Trophoblast cell (in vitro differentiated cells and primary cell): ENCODE measurements at places on chromosomes 2 and 18.

DNA sequence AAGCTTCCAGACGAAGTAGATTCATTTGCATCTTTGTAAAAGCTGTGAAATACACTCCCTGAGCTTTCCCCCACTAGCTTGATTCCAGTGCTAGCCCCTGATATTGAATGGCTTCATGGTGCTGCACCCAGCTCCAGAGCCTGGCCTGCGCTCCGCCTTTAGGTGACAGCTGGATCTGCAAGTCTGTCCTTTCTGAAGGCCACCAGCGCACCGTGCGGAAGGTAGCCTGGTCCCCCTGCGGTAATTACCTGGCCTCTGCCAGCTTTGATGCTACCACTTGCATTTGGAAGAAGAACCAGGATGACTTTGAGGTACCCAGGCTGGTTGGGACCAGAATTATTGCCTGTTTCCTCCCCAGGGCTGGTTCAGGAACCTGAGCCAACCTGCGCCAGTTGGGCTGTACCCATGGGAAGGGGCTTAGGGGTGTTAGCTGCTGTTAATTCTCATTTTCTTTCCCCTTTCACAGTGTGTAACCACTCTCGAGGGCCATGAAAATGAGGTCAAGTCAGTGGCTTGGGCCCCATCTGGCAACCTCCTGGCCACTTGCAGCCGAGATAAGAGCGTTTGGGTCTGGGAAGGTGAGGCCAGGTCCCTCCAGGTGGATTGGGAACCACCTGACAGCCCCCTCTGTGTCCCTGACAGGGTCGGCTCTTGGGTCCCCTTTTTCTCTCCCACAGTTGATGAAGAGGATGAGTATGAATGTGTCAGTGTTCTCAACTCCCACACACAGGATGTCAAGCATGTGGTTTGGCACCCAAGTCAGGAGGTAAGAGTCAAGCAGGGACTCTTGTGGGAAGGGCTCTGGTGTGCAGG, 1.3 kb downstream of the CIAO1 start:
- H3K27ac ChIP-seq = no peak overlapping the region
- DNase-seq = no peak
- peaks cover 21% of the 10 kb centered on the region for H3K36me3 ChIP-seq
- H3K27me3 ChIP-seq = no peaks in the 10 kb centered on the region
- no peak overlapping the region for H3K4me3 ChIP-seq
- peaks cover 5% of the 10 kb centered on the region for H3K4me1 ChIP-seq

DNA sequence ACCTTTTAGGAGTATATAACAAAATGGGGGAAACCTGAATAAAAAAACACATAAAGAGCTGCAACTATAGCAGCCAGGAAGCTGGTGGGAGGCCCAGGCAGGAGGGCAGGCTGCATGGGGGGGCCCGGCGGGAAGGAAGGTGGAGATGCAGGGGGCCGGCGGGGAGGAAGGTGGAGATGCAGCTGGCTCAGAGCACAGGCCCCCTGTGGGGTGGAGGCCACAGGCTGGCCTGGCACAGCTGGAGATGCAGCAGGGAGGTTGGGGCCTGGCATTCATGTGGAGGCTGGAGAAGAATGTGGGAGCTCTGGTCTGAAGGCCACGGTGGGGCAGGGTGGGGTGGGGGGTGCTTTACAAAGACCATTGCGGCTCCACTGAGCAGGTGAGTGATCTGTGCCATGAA, 31.4 kb downstream of the FAM228A start:
- no peaks in the 10 kb centered on the region for H3K4me1 ChIP-seq
- no peaks in the 10 kb centered on the region for H3K27me3 ChIP-seq

GRCh38 chr18:58152216-58152615, 108.2 kb downstream of the NEDD4L start:
- no peaks in the 10 kb centered on the region for H3K36me3 ChIP-seq
- peaks cover 21% of the 10 kb centered on the region for H3K4me1 ChIP-seq
- no peaks in the 10 kb centered on the region for H3K27me3 ChIP-seq
- H3K4me3 ChIP-seq = no peak overlapping the region

GRCh38 chr2:122238006-122238559, 482.6 kb downstream of the TSN start:
- H3K4me1 ChIP-seq = no peaks in the 10 kb centered on the region
- H3K27ac ChIP-seq = no peak overlapping the region
- no peaks in the 10 kb centered on the region for H3K27me3 ChIP-seq
- no peaks in the 10 kb centered on the region for H3K36me3 ChIP-seq
- no peak overlapping the region for H3K4me3 ChIP-seq

DNA sequence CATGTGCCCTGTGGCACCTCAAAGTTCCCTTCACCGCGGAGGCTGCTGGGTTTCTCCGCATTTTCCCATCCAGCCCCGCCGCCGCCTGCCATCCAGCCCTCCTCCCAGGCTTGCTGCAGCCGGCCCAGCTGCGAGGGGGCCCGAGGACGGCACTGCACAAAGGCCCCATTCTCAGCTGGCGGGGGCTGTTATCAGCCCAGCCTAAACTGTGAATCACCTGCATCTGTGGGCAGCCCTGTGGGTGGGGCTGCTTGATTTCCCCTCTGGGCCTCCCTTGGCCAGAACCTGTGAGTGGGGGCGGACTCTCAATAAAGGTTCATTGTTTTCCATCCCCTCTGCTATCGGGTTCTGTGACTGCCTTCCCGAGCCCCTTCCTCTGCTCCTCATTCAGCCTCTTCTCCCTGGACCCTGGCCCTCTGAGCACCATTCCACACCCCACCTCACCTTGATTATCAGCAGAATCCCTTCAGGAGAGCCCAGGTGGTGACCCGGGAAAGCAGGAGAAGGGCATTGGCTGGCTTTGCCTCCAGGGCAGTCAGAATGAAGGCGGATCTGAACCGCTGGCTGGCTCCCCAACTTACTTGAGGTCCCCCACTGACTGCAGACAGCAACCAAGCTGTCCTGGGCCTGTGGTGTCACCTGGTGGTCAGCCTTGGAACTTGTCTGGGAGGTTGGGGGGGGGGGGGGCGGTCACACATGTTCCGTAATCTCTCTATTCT, 204.5 kb downstream of the ZFP36L2 start:
- H3K27ac ChIP-seq = no peak overlapping the region
- DNase-seq = no peak
- no peaks in the 10 kb centered on the region for H3K27me3 ChIP-seq
- H3K4me1 ChIP-seq = peaks cover 14% of the 10 kb centered on the region
- no peak overlapping the region for H3K4me3 ChIP-seq
- H3K36me3 ChIP-seq = no peaks in the 10 kb centered on the region

DNA sequence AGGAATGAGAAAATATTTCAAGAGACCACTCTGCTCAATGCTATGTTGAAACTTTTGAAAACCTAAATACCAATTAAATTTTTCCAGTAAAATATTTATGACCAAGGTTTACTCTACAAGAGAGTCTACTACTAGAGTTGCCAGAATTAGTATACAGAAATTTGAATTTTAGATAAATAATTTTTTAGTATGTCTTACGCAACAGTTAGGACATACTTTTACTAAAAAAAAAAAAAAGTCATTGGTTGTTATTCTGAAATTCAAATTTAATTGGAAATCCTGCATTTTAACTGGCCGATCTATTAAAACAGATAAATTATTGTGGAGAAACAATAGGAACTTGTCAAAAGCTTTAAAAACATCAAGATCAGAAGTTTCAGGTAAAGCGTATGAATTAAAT, 49.1 kb upstream of the TMEM200C start:
- no peak for DNase-seq
- no peak overlapping the region for H3K4me3 ChIP-seq
- H3K27me3 ChIP-seq = no peaks in the 10 kb centered on the region

DNA sequence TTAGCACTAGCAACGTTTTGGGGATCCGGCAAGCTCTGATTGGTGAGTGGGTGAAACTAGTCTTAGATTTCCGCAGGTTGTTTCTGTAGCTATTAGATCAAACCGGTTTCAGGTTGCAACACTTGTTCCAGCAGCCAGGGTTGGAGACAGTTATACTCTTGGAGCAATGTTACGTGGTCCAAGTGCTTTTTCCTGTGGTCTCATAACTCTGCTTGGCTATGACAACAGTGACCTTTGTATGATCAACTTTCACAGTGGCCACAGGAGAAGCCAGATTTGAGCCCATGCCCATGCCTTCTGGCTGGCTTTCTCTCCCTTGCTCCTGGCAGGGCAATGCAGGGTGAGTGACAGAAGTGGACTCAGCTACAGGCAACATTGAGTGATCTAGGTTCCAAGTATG, 84.5 kb upstream of the TAF1B start:
- H3K27ac ChIP-seq = no peak overlapping the region
- DNase-seq = peak; percentile 59
- no peak overlapping the region for H3K4me3 ChIP-seq
- H3K36me3 ChIP-seq = no peaks in the 10 kb centered on the region
- H3K4me1 ChIP-seq = peaks cover 6% of the 10 kb centered on the region

DNA sequence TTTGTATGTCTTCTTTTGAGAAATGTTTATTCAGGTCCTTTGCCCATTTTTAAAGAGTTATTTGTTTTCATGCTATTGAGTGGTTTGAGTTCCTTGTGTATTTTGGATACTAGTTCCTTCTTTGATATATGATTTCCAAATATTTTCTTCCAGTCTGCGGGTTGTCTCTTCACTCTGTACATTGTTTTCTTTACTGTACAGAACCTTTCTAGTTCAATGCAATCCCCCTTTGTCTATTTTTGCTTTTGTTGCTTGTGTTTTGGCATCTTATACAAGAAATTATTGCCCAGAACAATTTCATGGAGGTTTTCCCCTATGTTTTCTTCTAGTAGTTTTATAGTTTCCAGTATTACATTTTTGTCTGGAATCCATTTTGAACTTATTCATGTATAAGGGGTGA, 62.5 kb upstream of the ACVR1C start:
- H3K27me3 ChIP-seq = no peaks in the 10 kb centered on the region
- H3K36me3 ChIP-seq = no peaks in the 10 kb centered on the region
- H3K27ac ChIP-seq = no peak overlapping the region
- no peak overlapping the region for H3K4me3 ChIP-seq
- H3K4me1 ChIP-seq = peaks cover 2% of the 10 kb centered on the region

DNA sequence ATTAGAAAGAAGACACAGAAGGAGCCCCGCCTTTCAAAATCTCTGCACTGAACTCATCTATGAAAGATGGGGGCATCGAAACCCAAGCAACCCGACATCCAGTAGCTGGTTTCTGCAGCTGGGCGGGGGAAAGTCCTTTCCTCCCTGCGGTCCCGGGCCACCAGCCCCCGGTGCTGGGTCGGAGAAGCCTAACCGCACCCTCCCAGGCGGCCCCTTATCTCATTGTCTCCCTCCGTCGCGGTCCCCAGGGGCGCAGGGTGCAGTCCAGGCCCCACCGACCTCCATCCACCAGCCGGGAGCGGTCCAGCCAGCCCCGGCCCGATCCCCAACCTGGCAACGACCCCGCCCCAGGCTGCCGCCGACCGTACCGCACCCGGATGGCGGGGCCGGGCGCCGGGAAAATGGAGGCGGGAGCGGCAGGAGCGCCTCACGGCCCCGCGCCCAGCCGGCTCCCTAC, 452 bp downstream of the RAPH1 start:
- H3K27me3 ChIP-seq = no peaks in the 10 kb centered on the region
- peak; percentile 16 for DNase-seq
